ENCODE measurements at places on chromosomes 12 and 14. TPM values are rescaled to one million over a fixed set of nuclear protein-coding genes. Genes with fewer than 3 reads are reported as not detected.

GRCh38 chr14:98743536-98743935 is 528.5 kb downstream of the BCL11B start:
- DNase-seq, result no peak

GRCh38 chr14:103259801-103260628 is 74.0 kb upstream of the EIF5 start:
- no peak for DNase-seq

- DNase-seq, result no peak
These were observed 6.8 kb downstream of the TTC8 start for GRCh38 chr14:88831284-88831683.

The TTC6 gene
- total RNA-seq, result not detected

- no peak for DNase-seq
These were observed 84.3 kb upstream of the ANO2 start for GRCh38 chr12:6029401-6029800.

The BMP4 gene
- total RNA-seq, result not detected

DNA sequence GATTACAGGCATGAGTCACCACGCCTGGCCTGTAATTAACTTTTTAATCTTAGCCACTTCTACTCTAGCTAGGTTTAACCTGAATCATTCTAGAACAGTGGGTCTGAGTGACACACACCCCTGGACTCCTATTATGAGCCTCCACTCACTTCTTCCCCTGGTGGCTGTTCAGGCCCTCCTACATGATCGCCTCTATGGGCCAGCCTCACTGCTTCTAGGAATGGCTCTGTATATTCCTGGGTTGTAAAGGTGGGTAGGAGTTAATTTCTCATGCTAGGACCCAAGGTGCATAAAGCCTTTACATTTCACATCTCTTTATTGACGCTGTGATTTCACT is 8.0 kb upstream of the RNU6-8 start:
- no peak for DNase-seq
